ENCODE measurements at places on chromosomes 3 and 15.

DNA sequence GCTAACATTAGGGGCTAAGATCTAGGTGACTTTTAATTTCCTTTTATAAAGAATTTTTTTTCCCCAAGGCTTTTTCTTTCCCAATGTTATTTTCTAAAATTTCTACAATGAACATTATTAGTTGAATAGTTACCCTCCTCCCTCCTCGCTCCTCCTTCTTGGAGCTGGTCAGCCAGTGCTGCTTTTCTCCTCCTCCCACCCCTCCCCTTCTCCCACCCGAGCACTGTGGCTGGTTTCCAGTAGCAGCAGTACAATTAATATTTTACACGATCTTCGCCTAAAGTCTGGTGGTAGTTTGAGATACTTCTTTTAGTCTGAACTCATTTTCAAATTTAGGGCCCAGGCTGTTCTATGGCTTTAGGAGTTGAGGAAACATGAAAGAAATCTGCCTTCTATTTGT lies 41.6 kb downstream of the EEFSEC start:
- H3K36me3 ChIP-seq = no peaks in the 10 kb centered on the region
- no peak overlapping the region for H3K27ac ChIP-seq
- DNase-seq = no peak
- no peaks in the 10 kb centered on the region for H3K4me1 ChIP-seq
- H3K27me3 ChIP-seq = no peaks in the 10 kb centered on the region

DNA sequence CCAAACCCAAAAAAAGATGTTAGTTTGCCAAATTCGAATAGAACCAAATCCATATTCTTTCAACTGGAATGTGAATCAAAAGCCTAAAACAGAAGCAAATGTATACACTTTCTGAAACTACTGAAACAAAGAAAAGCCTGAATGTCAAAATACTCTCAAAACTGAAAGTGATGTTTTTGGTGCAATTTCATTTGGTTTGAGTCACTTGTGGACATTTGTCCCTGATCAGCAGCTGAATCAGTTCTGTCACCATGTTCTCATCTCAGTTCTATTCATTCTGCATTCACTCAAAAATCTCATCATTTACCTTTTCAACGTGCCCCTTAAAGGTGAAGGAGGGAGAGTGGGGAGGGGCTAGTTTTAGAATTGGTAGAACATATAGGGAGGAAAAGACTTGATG lies 266.8 kb downstream of the ABHD5 start:
- no peak overlapping the region for H3K27ac ChIP-seq
- H3K36me3 ChIP-seq = no peaks in the 10 kb centered on the region
- DNase-seq = no peak
- no peaks in the 10 kb centered on the region for H3K4me1 ChIP-seq

DNA sequence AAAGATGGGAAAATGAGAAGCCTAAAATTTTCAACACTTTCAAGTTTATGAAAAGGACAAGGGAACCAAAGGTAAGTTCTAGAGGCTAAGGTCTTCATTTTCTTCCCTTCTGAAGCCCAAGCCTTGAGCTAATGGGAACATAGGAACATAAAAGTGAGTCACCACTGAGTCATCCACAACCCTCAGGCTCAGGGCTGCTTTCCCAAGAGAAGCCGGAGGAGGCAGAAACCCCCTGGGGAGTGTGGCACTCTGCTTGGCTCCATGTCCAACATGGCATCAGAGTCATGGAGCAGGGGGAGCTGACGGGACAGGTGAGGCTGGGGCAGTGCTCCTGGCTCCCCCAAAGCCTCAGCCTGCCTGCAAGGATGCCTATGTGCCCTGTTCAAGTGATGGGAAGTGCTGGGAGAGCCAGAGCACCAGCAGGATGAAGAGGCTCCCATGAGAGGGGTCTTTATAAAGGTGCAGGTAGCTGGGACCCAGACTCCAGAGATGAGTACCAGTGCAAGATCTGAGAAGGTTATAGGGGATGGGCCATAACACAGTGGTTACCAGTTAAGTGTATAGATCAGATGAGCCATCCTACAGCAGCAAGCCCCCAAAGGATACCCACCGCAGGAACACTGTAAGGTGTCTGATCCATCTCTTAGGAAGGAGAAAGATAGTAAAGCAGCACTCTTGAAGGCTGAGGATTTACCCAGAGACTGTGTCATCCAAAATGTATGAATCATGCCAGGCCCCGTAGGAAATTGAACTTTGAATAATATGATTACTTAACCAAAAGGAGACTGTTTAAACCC lies 31.8 kb upstream of the RYR3 start:
- H3K27me3 ChIP-seq = no peaks in the 10 kb centered on the region
- no peak overlapping the region for H3K27ac ChIP-seq
- no peak overlapping the region for H3K4me3 ChIP-seq
- H3K36me3 ChIP-seq = no peaks in the 10 kb centered on the region
- H3K4me1 ChIP-seq = no peaks in the 10 kb centered on the region

DNA sequence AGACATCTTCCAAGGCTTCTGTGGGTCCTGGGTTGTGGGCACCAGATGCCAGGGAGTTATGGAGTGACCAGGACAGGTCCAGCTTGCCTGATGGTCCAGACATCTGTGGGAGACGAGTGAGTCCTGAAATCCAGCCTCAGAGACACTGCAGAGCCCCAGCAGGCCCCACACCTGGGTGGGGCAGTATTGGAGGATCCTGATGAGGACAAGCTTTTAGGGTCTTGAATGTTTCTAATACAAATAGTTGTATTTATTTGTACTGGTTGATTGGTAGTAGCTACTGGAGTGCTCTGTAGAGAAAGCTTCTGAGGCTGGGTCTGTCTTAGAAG lies 67.5 kb upstream of the PRR23C start:
- peaks cover 1% of the 10 kb centered on the region for H3K4me1 ChIP-seq
- H3K4me3 ChIP-seq = no peak overlapping the region
- H3K27ac ChIP-seq = no peak overlapping the region

DNA sequence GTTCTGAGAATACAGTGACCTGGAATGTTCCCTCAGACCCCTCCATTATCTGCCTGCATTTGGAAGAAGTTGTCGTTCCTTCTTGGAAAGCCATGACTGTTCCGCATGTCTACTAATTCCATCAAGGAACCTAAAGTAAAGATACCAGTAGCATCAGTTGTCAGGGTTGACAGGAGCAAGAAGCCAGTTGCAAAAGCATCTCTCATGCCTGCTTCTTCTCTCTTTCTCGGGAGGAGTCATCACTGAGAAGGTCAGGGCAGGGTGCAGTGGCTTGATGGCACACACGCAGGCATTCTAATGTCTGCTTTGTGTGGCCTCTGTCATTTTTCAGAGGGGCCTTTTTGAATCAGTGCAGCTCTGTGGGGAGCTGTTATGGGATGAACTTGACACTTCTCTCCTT lies 276.6 kb upstream of the TPM1 start:
- peaks cover under 1% of the 10 kb centered on the region for H3K4me1 ChIP-seq
- DNase-seq = no peak
- peaks cover 4% of the 10 kb centered on the region for H3K36me3 ChIP-seq
- H3K27ac ChIP-seq = no peak overlapping the region
- no peak overlapping the region for H3K4me3 ChIP-seq
- no peaks in the 10 kb centered on the region for H3K27me3 ChIP-seq

DNA sequence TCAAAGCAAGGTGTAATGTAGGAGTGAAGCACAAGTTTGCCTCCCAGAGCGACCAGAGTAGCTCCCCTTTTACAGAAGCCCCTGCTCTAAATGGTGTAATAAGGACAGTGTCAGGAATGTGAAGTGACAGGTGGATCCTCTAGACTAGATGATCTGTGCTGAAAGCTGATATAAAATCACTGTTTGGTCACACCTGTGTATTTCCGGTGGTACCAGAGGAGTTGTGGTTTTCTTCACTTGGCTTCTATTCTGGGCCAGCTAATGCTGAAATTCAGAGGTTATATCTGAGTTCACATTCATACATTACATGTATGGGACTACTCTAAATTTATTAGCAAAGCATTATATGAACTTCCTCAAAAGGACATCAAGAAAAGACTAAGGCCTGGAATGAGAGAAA lies 117.4 kb downstream of the IL1RAP start:
- H3K36me3 ChIP-seq = no peaks in the 10 kb centered on the region
- H3K27ac ChIP-seq = no peak overlapping the region
- H3K4me3 ChIP-seq = no peak overlapping the region
- H3K4me1 ChIP-seq = no peaks in the 10 kb centered on the region

GRCh38 chr15:47890397-47891150 lies 173.3 kb downstream of the SEMA6D start:
- H3K27ac ChIP-seq = no peak overlapping the region
- H3K36me3 ChIP-seq = no peaks in the 10 kb centered on the region
- DNase-seq = no peak
- H3K4me1 ChIP-seq = no peaks in the 10 kb centered on the region

DNA sequence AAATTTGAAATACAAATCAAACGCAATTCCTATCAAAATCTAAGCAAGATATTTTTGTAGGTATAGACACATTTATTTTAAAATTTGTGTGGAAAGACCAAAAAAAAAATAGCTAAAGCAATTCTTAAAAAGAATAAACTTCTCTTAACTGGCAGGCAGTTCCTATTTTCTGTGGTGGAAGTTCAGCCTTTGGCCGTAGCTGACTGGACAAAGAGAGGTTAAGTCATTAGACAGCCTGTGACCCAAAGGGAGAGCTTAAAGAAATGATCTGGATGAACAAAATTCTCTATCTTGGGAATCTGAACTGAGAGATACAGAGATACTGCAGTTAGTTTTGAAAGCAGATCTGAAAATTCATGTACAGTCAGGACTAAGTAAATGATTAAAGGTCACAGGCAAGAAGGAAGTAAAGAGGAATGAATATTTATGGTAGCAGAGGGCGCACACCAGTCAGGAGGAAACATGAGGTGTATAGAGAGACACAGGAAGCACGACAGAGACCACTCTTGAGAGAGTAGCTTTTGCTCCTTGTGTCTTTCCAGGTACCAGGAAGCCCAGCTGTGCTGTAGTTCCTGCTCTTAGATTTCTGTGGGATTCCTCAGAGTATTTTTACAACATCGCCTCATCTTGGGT lies 57.5 kb downstream of the TPRG1 start:
- peaks cover 8% of the 10 kb centered on the region for H3K4me1 ChIP-seq
- no peaks in the 10 kb centered on the region for H3K36me3 ChIP-seq
- H3K4me3 ChIP-seq = no peak overlapping the region
- DNase-seq = no peak
- H3K27ac ChIP-seq = no peak overlapping the region
- H3K27me3 ChIP-seq = no peaks in the 10 kb centered on the region

DNA sequence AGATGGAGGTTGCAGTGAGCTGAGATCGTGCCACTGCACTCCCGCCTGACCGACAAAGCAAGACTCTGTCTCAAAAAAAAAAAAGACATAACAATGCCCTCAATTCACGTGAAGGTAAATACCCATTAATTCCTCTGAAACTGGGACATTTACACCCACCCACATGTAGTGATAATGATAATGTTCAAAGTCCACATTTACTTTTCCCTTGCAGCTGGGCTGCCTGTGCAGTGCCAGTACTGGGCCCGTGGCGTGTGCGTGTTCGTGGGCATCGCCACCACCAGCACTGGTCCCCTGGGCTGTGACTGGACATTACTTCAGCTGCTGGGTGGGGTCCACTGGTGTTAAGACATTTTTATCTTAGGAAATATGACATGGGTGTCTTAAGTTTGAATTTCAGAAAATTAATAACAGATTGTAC lies 123.6 kb downstream of the SLC25A26 start:
- no peaks in the 10 kb centered on the region for H3K36me3 ChIP-seq
- H3K4me3 ChIP-seq = no peak overlapping the region
- H3K27me3 ChIP-seq = no peaks in the 10 kb centered on the region
- no peak for DNase-seq
- H3K27ac ChIP-seq = no peak overlapping the region
- peaks cover 8% of the 10 kb centered on the region for H3K4me1 ChIP-seq

GRCh38 chr3:101637451-101637850 lies 39.5 kb downstream of the ZBTB11 start:
- no peak for DNase-seq
- H3K36me3 ChIP-seq = no peaks in the 10 kb centered on the region
- no peaks in the 10 kb centered on the region for H3K27me3 ChIP-seq
- no peak overlapping the region for H3K4me3 ChIP-seq

Data from Caco-2 (cell line).